ENCODE measurements at places on chromosomes 11 and 22.
A peak's percentile ranks its signal among the peaks of the same experiment; 100 is the strongest.

- DNase-seq = no peak
Measured at GRCh38 chr11:44936951-44937543, 13.6 kb downstream of the TP53I11 start.

DNA sequence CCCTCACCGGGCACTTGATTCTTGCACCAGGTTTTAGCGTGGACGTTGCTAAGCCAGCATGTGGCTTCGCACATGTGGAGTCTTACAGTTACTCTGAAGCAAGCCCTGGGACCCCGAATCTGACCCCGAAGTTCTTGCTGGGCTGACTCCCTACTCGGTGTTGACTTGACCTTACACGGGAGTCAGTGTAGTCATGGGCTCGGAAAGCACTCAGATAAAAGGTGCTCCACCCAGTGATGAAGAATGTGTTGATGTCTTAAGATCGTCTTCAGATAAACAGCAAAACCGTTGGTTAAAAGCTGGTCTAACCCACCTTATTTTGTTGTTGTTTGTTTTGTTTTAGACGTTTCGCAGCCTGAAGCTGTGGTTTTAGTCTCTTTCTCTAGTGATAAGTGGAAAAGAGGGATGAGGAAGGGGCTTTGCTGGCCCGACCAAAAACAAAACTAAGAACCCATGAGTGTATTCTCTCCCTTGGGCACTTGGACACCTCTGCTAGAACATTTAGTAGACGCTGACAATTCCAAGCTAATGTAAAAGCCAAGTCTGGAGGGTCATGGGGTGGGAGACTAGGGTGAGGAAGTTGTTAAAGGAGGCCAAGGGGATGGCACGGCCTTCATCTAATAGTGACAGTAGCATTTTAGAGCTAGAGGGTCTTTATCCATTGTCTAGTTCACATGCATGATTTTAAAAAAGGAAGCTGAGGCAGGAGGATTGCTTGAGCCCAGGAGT lies 69.9 kb downstream of the BCR start:
- DNase-seq = no peak

DNA sequence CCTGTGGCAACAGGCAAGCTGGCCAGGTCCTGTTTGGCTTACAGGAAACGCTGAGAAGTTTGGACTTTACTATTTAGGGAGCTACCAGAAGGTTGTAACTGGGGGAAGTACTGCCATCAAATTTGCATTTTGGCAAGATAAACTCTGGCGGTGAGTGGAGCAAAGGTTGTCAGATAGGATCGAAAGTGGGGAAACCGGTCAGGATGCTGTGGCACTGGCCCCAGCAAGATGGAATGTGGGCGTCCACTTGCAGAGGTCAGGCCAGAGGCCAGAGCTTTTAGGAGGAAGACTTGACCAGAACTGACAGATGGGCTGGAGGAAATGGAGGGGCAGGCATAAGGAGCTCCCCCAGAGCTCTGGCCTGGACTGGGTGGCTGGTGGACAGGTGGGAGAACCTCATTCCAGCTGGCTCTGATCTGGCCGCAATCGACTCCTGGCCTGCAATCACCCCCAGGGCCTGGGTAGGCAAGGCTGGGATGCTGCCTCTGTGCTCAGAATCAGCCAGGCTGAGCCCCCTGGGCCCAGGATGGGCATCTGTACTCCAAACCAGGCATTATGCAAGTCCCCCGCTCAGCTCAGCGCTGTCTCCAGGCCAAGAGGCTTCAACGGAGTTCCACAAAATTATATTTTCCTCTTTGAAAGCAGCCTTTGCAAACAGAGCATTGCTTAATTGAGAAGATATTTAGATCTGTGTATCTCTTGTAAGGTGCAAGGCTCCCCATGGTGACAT lies 178.3 kb upstream of the NECTIN1 start:
- DNase-seq = no peak

- DNase-seq = no peak
Measured at GRCh38 chr11:6681505-6681904, 1.6 kb downstream of the MRPL17 start.

GRCh38 chr11:15910761-15911160 lies 445.6 kb downstream of the SOX6 start:
- DNase-seq = no peak

DNA sequence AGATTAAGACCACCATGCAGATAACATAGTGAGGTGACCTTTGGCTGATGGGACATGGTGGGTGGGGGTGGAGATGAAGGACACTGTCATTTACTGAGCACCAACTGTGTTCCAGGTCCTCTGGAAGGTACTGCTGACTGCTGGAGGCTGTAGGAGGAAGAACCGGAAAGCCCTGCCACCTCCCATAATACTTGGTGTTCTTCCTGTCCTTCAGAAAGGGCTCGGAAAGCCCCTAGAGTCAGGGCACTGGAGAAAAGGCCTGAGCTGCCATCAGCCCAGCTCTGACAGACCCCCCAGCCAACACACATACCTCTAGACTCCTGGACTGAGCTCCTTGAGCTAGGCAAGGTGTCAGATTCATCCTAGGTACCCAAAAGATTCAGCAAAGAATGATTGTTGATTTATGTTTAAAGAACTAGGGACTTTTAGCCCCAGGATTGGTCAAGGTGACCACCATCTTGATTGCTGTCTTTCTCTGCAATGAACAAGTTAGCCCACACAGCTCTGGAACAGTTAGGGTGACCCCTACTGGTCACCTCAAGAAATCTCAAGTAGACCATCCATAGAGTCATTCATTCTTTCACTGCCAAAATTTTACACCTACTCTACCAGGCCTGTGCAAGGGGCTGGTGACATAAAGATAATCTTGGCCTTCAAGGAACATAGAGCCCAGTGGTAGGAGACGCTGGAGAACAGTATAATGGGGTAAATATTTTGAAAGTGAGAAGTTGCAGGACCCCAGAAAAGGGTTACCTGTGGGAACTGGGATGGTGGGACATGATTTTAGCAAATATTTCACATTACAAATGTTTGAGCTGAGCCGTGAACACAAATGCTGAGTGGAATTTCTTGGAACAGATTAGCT lies 39.4 kb downstream of the IRAG1 start:
- peak; percentile 66 for DNase-seq

GRCh38 chr11:123838659-123839058 lies 32.5 kb upstream of the OR6M1 start:
- no peak for DNase-seq

DNA sequence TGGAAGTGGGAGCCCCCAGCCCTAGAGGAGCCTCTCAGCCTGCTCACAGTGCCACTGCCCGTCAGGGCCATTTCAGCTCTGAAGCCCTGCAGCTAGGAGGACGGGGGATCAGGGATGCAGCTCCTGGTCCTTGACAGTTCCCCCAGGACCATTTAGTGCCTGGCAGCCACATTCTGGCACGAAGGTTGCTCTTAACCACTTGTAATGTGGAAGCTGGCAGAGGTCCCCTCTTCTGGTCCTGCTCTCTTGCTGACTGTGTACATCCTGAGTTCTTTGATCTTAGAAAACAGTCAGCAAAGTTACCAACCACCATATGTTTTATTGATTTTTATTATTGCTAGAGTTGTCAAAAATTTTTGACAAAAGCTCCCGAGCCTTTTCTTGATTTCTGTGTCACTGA lies 44.2 kb downstream of the CABIN1 start:
- DNase-seq = no peak

- DNase-seq = no peak
Measured at GRCh38 chr11:1041936-1042608, 5.6 kb upstream of the MUC6 start.

- DNase-seq = no peak
Measured at GRCh38 chr11:45250035-45250718, 36.0 kb downstream of the SYT13 start.

DNA sequence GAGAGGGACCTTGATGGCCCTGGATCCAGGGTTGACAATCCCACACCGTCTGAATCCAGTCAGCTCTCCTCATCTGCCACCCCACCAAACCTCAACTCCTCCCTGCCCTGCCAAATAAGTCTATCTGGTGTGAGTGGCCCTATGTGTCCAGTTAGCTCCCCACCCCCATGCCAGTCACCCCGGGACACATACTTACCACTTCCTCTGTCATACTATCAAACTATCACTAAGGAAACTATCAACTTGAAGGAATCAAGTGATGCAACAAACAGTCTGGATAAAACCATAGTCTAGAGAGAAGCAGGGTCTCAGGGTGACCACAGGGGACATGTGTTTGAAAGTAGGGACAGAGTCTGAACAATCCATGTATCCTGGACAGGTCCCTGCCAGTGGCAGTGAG lies 13.2 kb upstream of the CSF2RB start:
- DNase-seq = peak; percentile 22

DNA sequence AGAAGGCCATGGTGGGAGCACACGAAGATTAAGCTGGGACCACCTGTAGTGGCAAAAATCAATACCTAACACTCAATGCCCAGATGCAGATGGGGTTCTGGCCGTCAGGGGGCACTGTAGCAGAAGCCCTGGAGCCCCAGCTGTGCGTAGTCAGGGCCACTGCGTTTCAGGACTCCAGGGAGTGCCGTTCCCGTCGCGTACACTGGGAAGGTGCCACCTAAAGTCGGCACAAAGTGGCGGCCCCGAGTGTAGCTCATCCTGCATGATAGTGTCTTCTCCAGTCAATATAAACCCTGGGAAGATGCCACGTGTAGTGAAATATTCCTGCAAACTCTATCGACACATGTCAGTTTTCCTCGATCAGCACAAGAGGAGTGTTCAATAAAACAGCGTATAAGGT lies 123.8 kb upstream of the NTM start:
- DNase-seq = peak; percentile 27

DNA sequence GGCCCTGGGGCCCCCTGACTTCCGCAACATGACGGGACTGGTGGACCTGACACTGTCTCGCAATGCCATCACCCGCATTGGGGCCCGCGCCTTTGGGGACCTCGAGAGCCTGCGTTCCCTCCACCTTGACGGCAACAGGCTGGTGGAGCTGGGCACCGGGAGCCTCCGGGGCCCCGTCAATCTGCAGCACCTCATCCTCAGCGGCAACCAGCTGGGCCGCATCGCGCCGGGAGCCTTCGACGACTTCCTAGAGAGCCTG lies 992 bp downstream of the LRFN4 start:
- no peak for DNase-seq

DNA sequence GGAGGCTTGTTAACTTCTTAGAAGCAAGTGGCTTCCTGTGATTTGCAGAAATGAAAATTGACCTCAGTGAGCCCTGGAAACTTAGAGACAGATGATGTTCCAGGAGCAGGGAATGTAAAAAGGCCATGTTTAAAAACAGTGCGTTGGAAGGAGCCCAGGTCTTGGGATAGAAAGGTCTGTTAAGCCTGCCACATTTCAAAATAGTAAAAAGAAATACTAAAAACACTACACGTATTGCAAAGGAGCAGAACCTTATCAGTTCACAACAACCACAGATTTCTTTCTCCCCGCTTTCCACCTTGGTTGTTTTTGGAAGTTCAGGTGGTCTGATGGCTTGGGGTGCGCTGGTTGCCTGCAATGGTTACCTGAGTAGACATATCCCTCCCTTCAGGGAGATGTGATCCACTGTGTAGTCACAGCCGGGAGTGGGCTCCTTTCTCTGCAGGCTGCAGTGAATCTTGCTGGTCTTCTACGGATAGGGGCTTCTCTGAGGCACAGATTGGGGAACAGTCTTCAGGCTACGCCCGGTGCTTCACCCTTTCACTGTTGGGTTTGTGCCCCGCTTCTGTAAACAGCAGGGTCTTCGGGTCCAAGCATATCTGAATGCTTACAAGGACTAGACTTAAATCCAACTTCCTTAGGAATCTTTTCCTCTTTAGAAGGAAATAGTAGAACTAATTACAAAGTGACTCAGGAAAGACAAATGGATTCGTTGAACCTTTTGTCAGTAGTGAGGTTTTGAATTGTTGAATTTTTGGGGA lies 1.9 kb downstream of the TEAD1 start:
- no peak for DNase-seq

GRCh38 chr11:35344681-35345574 lies 74.4 kb downstream of the SLC1A2 start:
- no peak for DNase-seq

GRCh38 chr11:127443297-127443696 lies 442.7 kb upstream of the KIRREL3 start:
- DNase-seq = no peak

GRCh38 chr11:75386942-75387630 lies 12.2 kb upstream of the RPS3 start:
- no peak for DNase-seq

- DNase-seq = no peak
Measured at GRCh38 chr22:17638182-17638431, 450 bp upstream of the BCL2L13 start.

GRCh38 chr11:10205928-10206327 lies 88.1 kb downstream of the SBF2 start:
- no peak for DNase-seq

- no peak for DNase-seq
Measured at GRCh38 chr22:17706947-17707346, 67.3 kb downstream of the BID start.

GRCh38 chr11:91470656-91471055 lies 754.0 kb upstream of the FAT3 start:
- DNase-seq = no peak

GRCh38 chr11:114401311-114401710 lies 845 bp downstream of the RBM7 start:
- DNase-seq = no peak

- DNase-seq = no peak
Measured at GRCh38 chr11:106990331-106990730, 27.9 kb downstream of the GUCY1A2 start.

GRCh38 chr11:10539339-10539738 lies 1.6 kb downstream of the RNF141 start:
- no peak for DNase-seq

- no peak for DNase-seq
Measured at GRCh38 chr11:94681852-94682251, 86.3 kb upstream of the AMOTL1 start.

DNA sequence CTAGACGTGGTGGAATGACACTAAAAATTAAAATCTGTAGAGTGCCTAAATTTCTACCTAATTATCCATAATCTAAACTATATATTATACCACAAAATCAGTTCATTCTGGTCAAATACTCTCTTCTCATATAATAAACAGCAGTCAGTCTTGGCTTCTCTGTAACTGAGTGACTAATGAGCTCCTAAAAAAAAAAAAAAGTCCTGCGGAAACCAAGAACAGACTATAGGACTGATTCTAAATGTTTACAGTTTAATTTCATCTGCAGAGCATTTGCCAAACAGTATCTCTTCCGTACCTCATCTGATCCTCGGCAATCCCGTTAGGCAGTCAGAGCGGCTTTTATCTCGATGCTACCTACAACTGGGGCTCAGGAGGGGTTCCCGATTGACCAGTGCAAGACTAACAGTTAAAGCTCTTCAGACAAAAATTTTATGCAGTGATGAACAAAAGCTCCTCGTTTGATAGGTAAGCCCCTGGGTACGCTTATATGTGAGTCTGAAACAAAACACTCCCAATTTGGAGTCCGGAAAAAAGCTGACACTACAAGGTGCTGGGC lies 686 bp downstream of the KIF18A start:
- peak; percentile 28 for DNase-seq

DNA sequence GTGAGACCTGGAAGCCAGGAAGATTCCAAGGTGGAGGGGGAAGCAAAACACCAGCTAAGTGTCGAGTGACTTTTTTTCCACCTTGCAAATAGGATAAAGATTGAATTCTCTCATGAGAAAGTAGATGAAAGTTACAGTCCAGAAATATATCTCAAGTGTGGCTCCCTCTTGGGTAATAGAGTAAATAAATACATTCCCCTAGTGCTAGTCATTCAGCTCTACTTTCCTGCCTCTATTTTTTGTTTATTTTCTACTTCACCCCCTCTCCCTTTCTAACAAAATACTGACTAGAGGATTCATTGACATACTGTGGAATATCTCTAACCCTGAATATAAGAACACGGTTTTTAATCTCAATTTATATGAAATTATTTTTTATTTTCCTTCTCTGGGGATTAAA lies 19.2 kb upstream of the OOSP4B start:
- DNase-seq = no peak
